K562 (cell line): ENCODE measurements at places on chromosomes 11 and 22. TPM values are rescaled to one million over a fixed set of nuclear protein-coding genes. Genes with fewer than 3 reads are reported as not detected.

DNA sequence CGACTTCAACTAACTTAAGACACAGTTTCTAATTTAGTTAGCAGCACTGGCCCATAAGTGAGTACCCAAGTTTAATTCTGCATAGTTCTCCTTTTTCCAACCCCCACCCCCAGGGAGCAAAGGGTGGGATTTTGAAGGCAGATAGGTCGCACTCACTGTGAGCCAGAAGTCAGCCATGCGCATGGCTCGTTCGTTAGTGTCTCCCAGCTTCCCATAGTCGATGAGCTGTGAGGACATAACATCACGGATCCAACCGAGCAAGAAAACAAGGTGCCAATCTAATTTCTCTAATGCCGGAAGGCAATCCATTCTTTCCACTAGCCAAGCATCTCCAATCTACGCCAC is 577 bp downstream of the MRPL17 start:
- peak overlapping the region; percentile 68 for H3K4me3 ChIP-seq
- H3K4me1 ChIP-seq, result peaks cover 14% of the 10 kb centered on the region; the same call in 2 of the 3 replicates
- peaks cover 25% of the 10 kb centered on the region for H3K36me3 ChIP-seq

Gene UBE2L3
- total RNA-seq, result 240 TPM in 2 replicates

- H3K4me1 ChIP-seq, result peaks cover 66% of the 10 kb centered on the region
- H3K36me3 ChIP-seq, result peaks cover 74% of the 10 kb centered on the region; the same call in 2 of the 3 replicates
- no peak overlapping the region for H3K27ac ChIP-seq
These were observed 12.0 kb downstream of the SIPA1 start for GRCh38 chr11:65649656-65650546.

GRCh38 chr22:19615867-19616581 is 91.8 kb upstream of the CLDN5 start:
- no peaks in the 10 kb centered on the region for H3K36me3 ChIP-seq
- no peak overlapping the region for H3K27ac ChIP-seq
- no peak for DNase-seq
- peaks cover 90% of the 10 kb centered on the region for H3K27me3 ChIP-seq
